Amygdala (tissue), 56 donors: ENCODE measurements at places on chromosomes 3 and 15.

DNA sequence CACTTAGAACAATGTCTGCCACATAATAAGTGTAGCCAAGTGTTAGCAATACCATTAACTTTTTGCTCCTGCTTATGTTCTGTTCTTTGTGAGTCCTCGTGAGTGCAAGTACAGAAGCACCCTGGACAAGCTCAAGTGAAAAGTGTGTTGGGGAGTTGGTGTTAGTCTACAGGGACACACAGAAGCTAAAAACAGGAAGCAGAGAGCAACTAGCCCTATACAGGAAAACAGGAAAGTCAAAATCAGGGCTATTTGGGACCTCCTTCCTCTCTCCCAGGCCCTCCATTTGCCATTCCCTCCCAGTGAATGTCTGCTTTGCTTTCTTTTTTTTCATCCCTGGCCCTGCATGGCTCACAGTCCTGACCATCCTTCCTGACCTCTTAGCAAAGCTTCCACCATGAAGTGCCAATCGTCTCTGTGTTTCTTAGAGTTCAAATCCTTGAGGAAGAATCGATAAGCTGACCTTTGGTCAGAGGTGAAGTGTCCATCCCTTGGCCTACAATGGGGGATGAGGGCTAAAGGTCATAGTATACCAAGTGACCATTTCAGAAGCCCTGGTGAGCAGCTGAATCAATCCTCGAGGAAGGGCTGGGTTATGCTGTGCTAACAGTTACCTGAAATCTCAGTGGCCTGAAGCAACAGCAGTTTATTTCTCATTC lies 328.2 kb downstream of the SHQ1 start:
- no peak for DNase-seq

- no peak for DNase-seq
These were observed 133.9 kb downstream of the MYLK start for GRCh38 chr3:123750209-123750608.

DNA sequence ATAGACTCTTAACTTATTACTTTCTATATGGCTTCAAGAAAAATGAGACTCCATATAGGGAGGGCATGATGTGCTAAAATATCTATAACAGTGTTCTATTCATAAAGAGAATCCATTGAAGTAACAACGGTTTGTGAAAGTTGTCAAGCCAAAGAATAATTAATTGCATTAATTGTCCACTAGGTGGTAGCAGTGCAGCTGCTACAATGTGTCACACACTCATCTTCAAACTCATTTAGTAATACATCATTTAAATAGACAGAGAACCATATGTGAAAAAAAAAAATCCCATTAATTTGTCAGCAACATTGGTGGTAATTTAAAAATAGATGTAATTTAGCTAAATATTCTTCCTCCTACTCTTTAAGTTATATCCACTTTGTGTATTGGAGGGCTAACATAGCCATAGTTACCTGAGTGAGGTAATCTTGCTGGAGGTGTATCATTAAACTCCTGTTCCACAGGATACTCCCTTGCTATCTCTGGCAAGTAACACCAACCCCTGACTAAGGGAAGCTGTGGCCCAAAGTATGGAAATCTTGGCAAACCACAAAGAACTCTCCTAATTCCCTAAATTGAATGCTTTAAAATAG lies 3.7 kb upstream of the CPA3 start:
- DNase-seq: no peak

GRCh38 chr3:54928046-54928770 lies at the start of gene LRTM1:
TSS of gene LRTM1 (minus strand) at chr3:54928059. CDS start at chr3:54927911, 148 bp downstream.
- DNase-seq: no peak

DNA sequence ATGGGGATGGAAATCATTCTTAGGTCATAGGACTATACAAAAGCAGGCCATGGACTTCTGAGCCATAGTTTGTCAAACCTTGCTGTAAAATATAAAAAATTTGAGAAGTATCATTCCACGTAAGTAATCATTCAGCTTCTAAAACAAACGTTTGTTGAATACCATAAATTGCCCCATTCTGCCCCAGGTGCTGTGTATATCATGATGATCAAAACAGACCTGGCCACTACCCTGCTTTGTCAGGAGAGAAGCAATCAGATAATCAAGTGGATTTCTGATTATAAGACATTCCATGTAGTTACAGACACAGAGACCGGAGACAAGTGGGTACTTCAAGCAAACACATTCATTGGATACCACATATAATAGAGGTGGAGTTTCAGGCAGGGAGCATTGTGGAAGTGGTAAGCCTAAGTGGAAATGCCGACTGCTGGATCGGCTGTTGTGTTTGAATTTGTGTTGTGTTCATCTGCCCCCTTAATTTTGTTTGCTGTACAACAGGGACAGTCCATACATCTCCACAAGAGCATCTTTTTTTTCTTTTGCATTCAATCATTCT lies 61.7 kb downstream of the TGFBR2 start:
- no peak for DNase-seq

GRCh38 chr15:64915518-64916227 lies 4.0 kb downstream of the ANKDD1A start:
- no peak for DNase-seq
